ENCODE measurements at places on chromosomes 2 and 18. TPM values are rescaled to one million over a fixed set of nuclear protein-coding genes. Genes with fewer than 3 reads are reported as not detected.

- DNase-seq: no peak
These were observed 267.2 kb downstream of the LRRTM1 start for GRCh38 chr2:80037310-80037709.

DNA sequence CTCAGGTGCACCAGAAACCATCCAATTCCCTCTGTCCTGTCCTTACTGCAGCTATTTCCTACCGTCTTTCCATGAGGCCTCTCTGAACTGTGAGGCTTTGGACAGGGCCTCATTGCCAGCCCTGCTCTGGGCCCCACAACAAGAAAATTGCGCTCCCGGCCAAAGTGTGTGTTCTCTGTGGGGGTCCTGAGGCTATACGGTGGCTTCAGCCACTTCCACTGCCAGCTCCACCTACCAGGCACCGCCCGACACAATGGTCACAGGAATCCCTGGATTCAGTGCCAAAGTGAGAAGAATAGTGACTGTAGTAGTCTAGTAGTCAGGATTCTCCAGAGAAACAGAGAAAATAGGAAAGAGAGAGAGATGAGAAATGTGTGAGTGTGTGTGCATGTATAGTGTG is 140.2 kb downstream of the IRS1 start:
- no peak for DNase-seq

DNA sequence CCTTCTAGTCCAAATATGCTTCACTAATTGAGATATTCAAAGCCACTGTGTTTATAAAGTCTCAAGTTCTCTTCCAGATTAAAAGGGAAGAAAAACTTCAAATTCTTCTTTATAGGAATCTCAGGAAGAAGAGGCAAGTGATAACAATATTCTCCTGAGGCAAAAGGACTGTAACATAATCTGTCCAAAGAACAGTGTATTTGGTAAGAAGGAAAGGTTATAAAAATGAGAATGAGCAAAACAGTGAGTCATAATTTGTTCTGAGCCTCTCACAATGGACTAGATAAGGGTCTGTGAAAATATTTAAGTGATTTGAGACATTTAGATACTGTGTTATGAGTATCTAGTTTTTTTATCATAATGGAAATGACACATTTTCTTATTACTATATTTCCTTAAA is 44.3 kb downstream of the SNRPD1 start:
- DNase-seq: no peak

DNA sequence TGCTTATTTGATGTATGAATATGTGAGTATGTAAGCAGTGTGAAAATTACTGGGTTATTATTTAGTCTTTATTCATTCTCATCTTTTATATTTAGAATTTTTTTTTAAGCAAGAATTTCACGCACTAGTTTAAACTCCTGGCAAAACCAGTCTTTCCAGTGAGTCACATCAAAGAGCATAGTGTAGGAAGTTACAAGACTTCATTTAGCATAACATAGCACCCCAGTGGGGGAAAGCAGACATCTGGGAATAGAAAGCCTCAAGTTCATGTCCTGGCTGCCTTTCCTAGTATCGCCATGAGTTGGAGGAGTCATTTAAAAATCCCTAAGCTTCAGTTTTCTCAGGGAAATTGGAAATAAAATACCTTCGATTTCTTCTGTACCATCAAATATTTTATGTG is 408.3 kb downstream of the NUP35 start:
- DNase-seq: no peak

EGR4 gene
- total RNA-seq: not detected

ANKRD29 gene
- total RNA-seq: 2.5 TPM

EVX2 gene
- total RNA-seq: not detected

Data from left colon (tissue), 2 donors.